ENCODE measurements at places on chromosomes 16 and 17.

- no peak for DNase-seq
Observed at GRCh38 chr17:9473711-9474110, 101.9 kb downstream of the STX8 start.

GRCh38 chr17:39716879-39717536, 13.3 kb downstream of the MIEN1 start:
- DNase-seq = no peak

DNA sequence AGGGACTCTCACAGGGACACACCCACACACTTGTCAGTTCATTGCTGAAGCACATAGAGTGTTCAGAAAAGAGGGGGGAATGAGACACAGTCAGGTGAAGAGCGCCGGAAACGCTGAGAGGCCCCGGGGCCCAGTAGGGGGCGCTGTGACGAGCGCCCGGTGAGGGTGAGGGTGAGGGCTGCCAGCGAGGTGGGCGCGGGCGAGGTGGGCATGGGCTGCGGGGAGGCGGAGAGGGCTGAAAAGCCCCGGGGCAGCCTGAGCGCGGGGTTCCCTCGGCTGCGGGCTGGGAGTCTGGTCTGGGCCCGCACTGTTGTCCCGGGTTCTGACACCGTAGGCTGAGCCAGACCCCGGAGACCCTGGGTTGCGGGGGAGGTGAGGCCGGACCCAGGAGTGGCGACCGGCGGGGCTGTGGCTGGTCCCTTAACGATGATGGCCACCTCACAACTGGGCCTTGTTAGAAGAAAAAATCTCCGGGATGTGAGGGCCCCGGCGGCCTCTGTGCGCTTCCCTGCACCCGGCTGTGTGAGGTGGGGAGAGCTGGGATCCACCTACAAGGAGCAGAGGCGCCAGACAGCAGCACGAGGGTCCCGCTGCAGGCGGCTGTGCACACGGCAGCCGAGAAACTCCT, 91.4 kb downstream of the C16orf78 start:
- DNase-seq = no peak

DNA sequence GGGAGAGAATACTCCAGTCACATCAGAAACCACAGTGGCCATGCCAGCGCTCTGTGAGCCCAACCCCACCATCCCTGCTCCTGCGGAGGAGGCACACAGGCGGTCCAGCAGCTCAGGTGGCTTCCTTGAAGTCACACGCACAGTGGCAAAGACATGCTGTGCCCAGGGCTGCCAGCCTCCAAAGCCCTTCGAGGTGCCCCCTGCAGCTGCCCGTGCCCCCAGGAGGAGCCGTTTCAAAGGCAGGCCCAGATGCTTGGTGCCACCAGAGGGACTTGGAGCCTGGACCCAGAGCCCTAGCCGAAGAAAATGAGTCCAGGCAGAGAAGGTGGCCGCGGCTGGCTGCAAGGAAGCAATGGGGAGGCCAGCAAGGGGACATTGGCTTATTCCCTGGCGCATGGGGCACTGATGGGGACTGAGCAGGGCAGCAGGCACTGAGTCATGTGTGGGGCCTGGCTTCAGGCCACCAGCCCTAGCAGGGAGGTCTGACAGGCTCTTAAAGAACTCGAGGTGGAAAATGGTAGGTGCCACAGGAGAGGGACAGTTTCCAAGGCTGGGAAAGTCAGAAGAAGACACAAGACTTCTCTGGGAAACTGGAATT, 17.2 kb upstream of the CACNG1 start:
- no peak for DNase-seq

- no peak for DNase-seq
Observed at GRCh38 chr16:85316321-85316919, 204.1 kb upstream of the CIBAR2 start.

DNA sequence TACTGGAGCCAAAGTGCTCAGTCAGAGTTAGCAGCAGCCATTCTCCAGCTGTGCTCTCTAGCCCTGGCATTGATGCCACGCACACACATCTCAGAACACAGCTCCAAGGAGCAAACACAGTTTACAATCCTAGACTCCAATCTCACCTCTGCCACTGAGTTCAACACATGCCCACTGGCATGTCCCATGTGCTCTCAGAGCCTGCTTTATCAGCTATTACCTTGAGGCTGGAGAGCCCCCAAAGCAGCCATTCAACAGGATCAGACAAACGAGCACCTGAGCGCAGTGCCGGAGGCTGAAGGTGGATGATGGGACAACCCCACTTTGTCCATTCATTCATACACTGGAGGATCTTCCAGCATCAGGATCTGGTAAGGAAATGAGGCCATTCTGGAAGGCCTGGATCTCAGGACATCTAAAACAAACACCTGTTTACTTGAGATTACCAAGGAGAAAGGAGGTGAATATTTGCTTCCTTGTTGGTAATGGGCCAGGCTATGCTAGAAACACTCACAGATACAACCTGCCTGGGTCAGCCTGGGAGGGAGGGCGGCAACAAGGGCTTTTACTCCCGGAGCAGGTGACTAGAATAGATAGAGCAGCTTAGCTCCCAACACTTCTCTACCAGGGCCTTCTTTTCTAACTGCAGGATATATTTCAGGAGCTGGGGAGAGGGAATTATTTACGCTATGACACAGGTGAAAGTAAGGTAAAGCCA, 25.4 kb downstream of the RANBP10 start:
- DNase-seq = no peak

- DNase-seq = no peak
Observed at GRCh38 chr17:83067071-83067717, 12.2 kb upstream of the METRNL start.
